Cerebellar nuclear complex (tissue), 1 donor: ENCODE measurements at places on chromosomes 4 and X.

DNA sequence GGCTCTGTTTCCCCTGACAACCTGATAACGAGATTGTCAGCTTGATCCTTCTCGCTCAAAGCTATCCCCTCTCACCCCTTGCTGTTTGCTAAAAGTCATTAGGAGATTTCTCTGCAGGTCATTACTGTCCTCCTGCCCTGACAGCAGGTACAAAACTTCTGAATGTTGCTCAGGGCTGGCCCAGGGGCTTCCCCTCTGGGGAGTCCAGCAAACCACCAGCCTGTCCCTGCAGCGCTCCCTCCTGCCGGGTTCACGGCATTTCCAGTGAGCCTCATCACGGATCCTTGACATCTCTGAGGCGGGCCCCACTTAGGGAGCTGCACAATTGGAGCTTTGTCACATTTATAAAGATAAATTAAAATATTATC, 5.2 kb upstream of the SORCS2 start:
- no peak for DNase-seq

DNA sequence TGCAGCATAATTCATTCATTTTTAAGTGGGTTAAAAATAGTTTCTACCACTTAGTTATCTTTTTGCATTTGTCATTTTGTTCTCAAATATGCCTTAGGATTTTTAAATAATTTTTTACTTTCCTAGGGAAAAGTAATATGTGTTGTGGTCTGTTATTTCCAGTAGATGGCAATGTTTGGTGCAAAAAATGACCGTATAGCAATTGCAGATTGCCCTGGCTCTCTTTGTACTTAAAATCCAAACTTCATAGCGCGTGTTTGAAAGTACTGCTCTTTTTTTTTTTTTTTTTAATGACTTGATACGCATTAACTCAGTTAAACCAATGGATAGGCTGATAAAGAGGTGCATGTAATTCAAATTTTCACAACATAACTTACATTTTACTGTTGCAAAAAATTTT, 74.4 kb upstream of the RBMX start:
- DNase-seq = no peak

DNA sequence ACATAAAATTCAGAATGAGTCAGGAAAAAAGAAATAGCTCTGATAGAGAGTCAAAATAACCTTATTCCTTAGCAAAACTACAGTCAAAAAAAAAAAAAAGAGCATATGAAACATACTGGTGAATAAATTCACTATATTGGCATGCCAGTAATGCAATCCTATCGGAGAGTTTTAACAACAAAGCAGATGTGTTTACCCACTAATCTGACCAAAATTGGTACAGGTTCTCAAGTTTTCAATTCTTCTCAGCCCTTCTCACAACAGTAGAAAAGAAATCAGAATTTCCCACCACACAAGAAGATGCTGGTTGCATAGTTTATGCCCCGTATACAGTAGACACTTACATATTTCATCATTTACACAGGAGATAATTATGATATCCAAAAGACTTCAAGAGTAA, 59.4 kb downstream of the LCORL start:
- no peak for DNase-seq

- DNase-seq = no peak
Observed at GRCh38 chr4:6116696-6117285, 83.6 kb downstream of the JAKMIP1 start.

GRCh38 chrX:7184816-7185215, 36.9 kb upstream of the PUDP start:
- no peak for DNase-seq
